A549 treated with AZD2906 at 1 μM for 4 hours (cell line): ENCODE measurements at places on chromosomes 12 and 14. TPM values are rescaled to one million over a fixed set of nuclear protein-coding genes. Genes with fewer than 3 reads are reported as not detected.

Gene OTUB2
- total RNA-seq: 2.4 to 3.4 TPM (median 2.7 TPM) in 5 replicates

Gene PLCZ1
- not detected in 5 replicates for total RNA-seq

Gene IFNG-AS1
- not detected in 5 replicates for total RNA-seq

Gene CLEC2D
- 0.35 to 0.89 TPM (median 0.39 TPM) in 5 replicates for total RNA-seq
